Kidney epithelial cell (primary cell): ENCODE measurements at places on chromosomes 1 and 21.

DNA sequence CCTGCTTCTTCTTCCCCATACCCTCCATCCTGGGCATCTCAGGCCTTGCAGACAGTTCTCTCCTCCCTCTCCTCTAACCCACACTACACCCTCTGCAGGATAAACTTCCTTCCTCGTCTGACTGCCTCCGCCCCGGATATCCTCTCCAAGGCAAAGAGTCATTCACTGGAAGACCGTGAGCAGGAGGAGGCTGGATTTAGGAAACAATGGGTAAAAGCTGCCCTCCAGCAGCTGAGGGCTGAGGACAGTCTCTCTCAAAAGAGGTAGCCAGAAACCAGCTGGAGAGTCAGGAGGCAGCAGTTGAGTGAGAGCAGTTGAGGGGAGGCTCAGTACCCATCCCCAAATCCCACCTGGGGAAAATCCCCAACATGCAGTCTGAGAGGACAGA, 1.4 kb downstream of the CSRP1 start:
- no peak for DNase-seq

- no peak for DNase-seq
Observed at GRCh38 chr1:226274138-226274537, 34.8 kb downstream of the LIN9 start.

GRCh38 chr1:18820791-18821641, 38.4 kb downstream of the TAS1R2 start:
- DNase-seq: peak; percentile 12

DNA sequence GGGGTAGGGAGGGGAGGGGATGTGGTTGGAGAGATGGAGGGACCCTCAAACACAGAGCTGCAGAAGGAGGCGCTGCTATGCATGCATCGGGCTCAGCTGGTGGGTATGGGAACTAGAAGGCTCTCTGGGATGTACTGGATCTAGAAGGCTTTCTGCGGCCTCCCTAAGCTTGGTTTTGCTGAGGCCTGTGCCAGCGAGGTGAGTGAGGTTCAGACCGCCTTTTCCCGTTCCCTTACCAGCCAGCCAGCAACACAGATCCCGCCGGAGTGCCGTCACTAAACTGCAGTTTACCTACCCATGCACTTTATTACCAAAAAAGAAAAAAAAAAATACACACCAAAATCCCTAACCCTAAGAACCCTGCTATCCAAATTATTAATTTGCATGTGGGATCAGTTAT, 180.2 kb downstream of the PRDM16 start:
- DNase-seq: no peak

- no peak for DNase-seq
Observed at GRCh38 chr1:44030605-44031251, 534 bp downstream of the SLC6A9 start.

DNA sequence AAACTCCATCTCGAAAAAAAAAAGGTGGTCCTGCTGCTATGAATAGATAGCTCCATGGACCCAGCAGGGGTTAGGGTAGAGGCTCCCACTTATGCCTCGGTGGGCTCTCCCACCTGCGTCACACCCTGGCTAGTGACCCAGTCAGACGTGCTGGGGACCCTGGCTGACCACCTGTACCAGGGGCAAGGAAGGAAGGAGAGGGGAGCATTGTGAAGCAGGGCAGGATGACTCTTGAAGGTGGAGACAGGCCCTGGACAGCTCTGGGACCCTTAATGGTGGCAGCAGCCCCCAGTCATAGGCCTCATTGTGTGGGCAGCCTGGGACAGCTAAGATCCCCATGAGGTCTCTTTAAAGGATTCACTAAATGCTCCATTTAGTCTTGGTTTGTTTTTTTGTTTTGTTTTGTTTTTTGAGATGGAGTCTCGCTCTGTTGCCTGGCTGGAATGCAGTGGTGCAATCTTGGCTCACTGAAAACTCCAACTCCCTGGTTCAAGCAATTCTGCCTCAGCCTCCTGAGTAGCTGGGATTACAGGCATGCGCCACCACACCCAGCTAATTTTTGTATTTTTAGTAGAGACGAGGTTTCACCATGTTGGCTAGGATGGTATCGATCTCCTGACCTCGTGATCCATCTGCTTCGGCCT, 10.4 kb upstream of the SNAPIN start:
- DNase-seq: no peak

DNA sequence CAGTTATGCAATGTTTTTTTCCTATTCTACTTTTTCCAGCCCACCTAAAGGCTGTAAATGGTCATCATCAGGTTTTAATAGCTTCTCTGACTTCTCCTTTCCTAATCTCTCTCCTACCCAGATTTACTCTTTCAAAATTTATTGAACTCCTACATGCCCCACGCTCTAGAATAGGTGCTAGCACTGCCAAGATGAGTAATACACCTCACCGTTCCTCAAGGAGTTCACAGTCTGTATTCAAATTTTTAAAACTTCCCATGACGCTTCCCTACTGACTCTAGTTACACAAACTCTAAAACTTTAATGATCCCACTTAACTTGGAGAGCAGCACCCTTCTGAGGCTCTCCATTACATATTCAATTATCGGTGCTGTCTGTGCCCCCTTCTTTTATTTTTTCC, 51.6 kb downstream of the ALG14 start:
- no peak for DNase-seq

GRCh38 chr1:165633614-165634013, 2.6 kb downstream of the MGST3 start:
- DNase-seq: no peak

DNA sequence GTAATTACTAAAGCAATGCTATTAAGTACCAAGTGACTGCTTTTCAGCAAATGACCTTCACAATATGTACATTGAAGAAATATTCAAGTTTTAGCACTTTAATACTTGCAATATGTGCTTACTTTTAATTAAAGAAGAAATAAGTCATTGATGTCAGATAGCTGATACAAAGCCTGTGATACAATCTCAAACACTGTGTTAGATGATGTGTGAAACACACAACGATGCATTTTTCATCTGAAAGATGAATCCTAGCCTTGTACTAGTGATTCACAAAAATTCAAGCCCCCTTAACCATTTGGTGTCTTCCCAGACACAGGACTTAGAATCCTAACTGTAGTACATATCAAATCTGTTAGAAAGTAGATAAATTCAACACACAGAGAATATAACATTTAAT, 724.1 kb upstream of the ADAMTS5 start:
- DNase-seq: no peak

DNA sequence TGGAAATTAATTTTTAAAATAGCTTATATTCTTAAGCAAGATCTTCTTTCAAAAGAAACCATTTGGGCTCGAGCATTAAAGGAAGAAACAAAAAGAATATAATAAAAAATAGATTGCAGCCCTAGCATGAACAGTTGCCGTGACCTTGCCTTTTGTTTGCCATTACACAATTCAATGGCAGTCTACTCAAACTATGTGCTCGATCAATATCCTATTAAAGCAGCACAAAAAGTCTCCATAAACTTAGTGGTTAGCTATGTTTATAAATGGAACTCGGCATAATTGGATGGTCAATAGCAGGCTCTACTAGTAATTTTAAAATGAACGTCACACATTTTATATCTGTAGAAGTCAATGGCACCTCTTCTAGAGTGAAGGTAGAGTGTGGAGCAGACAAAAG, 256.5 kb downstream of the NFIA start:
- DNase-seq: no peak

GRCh38 chr1:53128401-53128800, 14.0 kb downstream of the SLC1A7 start:
- DNase-seq: no peak

- peak; percentile 25 for DNase-seq
Observed at GRCh38 chr1:150813028-150813707, 5.1 kb upstream of the CTSK start.

DNA sequence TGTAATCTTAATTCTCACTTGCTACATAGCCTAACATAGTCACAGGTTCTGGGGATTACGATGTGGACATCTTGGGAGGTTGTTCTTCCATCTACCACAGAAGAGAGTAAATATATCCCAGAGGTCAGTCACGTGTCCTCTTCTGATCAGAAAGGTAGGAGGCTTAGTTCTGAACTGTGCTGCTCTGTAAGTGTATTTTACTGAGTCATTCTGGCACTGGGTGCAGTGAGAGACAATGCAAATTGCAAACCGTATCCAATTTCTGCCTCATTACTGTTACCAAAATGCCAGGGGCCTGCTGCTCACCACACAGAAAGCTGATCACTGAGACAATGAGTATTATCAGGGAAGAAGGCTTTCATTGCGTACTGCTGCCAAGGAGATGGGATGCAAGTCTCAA, 104.0 kb downstream of the GABPA start:
- no peak for DNase-seq

- no peak for DNase-seq
Observed at GRCh38 chr1:159077120-159077961, 775 bp upstream of the AIM2 start.
